HS-5 (cell line): ENCODE measurements at places on chromosomes 16 and 17.

GRCh38 chr16:10561425-10561824, 19.0 kb downstream of the EMP2 start:
- DNase-seq: no peak

DNA sequence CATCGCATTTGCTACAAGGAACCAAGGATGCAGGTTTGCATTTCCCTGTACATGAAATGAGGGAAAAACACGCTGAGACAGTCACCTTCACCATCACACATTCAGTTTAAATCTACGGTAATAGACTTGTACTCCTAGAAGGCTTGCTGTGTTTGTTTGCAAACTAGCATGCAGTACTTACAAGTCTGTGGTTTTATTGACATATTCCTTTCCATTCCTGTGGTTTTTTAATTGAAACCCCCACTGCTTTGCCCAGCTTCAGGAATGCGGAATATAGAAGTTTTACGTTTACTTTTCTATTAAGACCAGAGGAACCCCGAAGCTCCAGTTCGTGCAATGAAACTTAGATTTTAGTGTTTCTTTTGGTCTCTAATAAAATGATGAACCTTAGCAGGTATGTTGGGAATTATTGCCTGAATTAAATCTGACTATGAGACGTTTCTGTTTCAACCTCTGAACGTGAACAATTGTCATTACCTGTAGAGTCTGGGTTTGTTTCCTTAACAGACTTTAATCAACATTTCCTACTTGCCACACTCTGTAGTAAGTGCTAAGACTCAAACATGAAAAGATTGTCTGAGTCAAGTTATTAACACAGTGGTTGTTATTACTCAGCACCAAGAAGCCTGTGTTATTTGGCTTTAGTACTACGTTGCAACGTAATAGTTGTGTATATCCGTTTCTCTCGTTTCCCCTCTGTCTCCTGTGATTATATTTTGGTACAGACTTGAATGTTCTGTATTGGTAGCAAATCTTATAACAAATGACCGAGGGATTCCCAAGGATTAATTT, 793.3 kb upstream of the GOT2 start:
- DNase-seq: no peak

GRCh38 chr16:86882586-86883280, 304.4 kb downstream of the FOXL1 start:
- no peak for DNase-seq

DNA sequence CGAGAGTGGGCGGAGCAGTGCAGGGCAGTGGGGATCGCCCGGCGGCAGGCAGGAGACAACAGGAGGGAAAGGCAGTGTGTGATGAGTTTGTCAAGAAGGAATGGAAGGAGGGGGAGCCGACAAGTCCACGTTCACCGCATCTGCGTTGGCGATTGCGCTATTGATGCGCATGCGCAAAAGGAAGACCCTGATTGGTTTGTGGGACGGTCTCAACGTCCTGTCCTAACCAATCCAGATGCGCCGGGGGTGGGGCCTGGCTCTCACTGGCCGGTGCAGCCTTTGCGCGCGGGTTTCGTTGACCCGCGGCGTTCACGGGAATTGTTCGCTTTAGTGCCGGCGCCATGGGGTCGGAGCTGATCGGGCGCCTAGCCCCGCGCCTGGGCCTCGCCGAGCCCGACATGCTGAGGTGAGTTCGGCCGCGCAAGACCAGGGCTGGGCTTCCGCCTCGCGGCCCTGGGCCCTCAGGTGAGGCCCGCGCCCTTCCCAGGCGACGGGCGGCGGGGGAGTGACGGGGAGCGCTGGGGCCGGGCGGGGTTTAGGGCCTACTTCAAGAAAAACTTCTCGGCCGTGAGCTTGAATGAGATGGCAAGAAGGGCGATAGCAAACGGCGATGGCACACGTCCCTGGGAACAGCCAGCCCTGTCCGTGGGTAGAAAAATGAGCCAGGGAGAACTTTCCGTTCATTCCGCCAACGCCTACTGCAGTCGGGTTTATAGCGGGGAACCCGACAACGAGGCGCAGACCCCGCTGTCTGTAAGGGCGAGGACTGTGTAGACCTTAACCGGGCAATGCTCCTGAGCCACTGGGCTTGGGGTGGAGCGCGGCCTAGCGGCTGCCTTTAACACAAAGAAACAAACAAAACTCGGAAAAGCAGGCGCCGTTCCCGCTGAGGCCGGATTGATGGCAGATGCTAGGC, at the start of gene ORC6:
Gene ORC6, plus strand, starts transcription at position 295 of the 916 bp plus-strand sequence. Its CDS starts 47 bp downstream, at position 342.
- DNase-seq: peak; percentile 83

GRCh38 chr17:59506894-59507726, 58.3 kb upstream of the DHX40 start:
- DNase-seq: no peak

- no peak for DNase-seq
These were observed 176.7 kb downstream of the C16orf95 start for GRCh38 chr16:87140211-87141200.

- peak; percentile 94 for DNase-seq
These were observed 30.6 kb downstream of the METRNL start for GRCh38 chr17:83109793-83110645.

DNA sequence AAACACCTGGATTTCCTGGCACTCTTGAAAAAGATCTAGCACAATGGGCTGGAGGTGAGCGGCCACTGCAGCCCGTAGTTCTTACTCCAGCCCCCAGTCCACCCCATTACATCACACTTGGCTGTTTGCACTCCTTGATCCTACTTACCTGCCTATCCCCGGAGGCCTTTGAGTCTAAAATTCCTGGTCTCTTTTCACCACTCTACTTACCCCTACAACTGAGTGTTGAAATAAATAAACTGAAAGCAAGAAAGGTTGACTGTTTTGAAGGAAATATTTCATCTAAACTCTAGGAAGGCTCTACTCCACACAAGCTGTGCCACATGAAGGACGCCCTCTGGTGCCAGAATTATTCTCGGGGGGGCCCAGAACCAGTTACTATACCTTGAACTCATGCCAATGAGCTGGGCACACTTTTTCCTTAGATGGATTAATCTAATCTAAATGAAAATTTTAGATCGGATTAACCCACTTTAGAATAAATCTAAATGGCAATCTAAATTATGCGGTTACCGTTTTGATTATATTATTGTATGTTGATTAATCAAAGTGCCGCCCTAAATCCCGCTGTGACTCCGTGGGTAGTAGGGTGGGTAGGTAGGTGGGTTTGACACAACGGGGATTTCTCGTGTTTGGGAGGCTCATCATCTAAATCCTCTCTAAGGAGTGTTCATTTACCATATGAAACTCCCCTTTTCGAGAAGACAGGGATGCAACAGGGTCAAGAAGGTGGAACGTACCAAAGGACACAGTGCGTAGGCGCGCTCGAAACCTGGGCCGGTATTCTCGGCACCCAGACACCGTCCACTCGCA, 651 bp upstream of the EIF1 start:
- DNase-seq: no peak

DNA sequence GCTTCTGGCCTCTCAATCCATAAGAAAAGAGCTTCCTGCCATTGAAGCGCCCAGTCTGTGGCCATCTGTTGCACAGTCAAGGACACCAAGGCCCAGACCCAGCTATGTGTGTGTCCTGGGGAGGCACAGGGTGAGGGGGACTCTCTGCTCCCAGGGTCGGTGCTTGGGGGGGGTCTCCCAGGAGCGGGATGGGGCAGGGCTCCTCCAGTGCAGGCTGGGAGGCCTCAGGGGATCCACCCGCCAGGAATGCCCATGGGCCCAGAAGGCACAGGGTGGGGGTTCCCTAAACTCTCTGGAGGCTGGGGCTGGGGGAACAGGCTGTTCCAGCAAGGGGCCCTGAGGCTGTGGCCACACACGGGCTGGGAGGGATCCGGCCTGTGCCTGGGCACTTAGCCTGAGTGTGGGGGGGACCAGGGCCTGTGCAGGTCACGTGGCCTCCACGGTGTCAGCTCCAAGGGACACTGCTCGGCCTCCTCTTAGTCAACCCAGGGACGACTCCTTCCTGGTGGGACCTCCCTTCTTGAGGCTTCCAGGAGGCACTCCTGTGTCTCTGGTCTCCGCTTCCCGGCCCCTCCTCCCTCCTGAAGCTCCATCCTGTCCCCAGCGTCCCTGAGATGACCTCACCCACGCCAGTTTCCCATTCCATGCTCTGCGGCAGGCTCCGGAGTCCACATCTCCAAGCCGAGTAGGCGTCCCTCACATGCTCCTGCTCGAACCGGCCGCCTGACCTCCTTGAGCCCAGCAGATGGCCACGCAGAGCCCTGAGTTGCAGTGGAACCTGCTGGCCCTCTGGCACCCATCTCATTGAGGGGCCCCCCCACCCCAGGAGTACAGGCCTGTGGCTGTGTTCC, 23.1 kb upstream of the BAHCC1 start:
- no peak for DNase-seq

GRCh38 chr17:81415681-81416080, 20.4 kb downstream of the BAHCC1 start:
- DNase-seq: no peak

GRCh38 chr16:17287166-17287800, 183.5 kb downstream of the XYLT1 start:
- no peak for DNase-seq

DNA sequence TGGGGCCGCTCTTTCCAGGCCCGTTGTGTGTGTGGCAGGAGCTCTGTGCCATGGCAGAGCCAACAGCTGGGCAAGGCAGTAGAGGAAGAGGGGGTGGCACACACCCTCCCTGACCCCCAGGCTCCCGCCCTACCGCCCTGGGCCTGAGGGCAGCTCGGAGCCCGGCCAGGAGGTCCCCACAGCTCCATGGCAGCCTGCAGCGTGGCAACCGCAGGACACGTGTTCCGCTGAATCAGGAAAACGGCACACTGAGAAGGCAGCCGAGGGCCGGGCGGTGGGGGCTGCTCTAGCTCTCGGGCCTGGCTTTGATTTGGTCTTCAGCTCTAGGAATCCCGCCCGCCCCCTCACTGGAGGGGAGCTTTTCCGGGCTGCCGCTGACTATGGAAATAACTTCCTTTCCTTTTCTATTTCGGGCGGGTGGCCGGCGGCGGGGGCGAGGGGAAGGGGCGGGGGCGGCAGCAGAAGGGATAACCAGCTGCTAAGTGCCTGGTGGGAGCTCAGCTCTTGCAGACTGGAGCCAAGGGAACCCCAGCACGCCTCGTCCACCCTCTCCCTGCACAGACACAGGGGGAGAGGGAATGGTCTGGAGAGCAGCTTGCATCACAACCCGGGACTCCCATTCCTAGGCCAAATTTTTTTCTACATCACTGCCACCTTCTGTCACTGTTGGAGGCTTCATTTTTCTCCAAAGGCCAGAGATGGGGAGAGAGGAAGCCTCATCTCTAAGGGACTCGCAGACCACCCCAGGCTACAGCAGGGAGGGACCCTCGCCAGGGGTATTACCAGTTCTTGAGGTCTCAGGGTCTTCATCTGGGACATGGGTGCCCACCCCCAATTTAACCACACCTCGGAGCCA, 24.8 kb upstream of the MRPS23 start:
- DNase-seq: no peak
